IMR-90 (cell line): ENCODE measurements at places on chromosomes 4 and X.

- peak; percentile 16 for DNase-seq
Measured at GRCh38 chrX:150148749-150149672, 210.7 kb upstream of the EOLA2 start.

DNA sequence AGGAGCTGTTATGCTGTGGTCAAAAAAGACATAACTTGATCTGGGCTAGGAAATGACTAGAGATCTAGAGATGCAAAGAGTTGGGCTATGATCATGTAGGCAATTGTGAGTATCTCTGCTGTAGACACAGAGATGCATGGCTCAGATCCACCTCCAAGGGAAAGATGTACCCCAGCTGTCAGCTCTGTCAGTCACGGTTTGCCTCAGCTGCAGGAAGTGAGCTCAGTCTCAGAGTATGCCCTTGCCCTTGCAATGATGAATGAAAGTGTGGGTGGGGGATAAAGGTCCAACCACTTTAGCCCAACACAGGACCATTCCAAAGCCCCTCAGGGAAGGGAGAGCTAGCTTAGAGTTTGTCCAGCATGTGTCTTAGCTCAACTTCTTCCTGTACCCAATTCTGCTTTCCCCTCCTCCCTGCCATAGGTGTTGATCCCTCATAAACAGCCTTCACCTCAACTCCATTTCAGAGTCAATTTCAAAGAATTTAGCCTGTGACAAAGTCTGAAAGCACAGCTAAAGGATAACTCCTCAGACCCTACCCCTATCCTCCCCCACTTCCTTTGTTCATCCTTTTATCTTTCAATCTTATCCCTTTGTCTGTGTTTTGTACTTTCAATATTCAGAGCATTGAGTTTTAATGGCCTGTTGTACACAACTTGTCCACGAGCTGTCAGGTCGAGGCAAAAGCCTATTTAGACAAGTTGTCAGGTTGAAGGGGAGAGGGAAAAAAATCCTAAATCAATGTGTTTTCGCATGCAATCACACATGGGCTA, 90.6 kb downstream of the MID1IP1 start:
- peak; percentile 75 for DNase-seq

- no peak for DNase-seq
Measured at GRCh38 chr4:153747406-153747955, 12.3 kb downstream of the RNF175 start.

- DNase-seq = no peak
Measured at GRCh38 chr4:111068883-111069282, 446.0 kb upstream of the PITX2 start.

DNA sequence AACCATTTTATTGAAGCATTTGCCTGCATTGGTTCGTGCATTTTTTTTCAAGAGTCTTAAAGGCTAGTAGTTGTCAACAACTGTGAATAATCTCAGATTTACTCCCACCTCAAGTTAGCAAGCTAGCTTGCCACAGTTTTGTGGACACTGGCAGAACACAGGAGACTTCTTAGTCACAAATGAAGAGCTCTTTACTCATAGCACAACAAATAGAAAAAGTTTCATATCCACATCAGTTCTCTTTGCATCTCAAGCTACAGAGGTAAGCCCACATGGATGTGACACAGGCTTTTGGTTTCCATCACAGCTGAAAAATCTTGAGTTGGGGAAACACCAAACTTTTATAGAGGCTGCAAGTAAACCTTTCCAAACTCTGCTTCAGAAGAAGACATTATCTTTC, 2315.7 kb upstream of the TENM3 start:
- DNase-seq = no peak

GRCh38 chr4:54231419-54231767, 2.3 kb downstream of the PDGFRA start:
- no peak for DNase-seq

DNA sequence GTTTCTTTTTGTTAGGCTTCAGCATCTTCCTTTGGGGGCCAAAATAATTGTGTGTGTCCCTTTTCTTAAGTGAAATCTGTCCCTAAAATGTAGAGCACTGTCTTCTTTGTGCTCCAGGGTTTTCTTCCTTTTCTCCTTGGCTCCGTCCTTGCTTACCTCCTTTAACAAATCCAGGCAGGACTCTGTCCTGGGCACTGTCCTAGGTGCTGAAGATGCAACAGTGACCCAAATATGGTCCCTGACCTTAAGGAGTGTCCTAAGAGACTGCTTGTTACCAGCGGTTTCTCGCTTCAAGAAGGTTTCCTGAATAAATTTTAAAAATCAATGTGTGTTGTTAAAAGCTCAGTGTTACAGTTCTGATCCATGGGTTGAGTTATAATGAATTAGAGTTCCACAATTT, 471.8 kb downstream of the KCNIP4 start:
- no peak for DNase-seq

- DNase-seq = no peak
Measured at GRCh38 chr4:2248044-2248780, 6.3 kb upstream of the HAUS3 start.

DNA sequence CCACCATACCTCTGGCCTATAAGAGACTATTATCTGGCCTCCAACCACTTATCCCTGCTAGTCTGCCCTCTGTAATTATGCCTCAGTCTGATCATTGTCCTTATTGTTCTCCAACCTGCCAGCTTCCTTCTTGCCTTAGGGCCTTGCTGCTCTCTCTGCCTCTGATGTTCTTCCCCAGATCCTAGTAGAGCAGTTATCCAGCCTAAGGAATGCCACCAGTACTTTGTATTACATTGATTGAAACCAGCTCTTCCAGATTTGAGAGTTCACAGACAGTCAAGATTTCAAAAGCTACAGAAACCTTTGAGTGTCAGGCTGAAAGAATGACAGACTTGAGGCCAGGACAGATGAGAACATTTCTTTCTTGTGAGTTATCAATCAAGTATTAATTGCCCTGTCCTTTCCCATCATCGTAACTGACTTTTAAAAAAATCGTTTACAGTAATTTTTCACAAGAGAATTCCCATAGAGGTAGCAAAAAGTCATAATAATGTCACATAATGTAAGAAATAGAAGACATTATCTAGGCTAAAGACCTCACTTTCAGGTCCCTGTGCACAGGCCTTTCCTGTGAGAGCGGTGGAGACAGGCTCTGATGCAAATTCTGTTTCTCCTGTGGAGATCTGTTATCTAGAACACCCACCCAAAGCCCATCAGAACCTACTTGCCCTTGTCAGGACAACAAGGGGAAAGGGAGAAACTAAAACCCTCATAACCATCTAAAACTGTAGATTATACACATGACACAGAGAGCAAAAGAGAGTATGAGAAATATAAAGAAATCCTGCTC, 64.1 kb upstream of the GUCY1A1 start:
- no peak for DNase-seq

DNA sequence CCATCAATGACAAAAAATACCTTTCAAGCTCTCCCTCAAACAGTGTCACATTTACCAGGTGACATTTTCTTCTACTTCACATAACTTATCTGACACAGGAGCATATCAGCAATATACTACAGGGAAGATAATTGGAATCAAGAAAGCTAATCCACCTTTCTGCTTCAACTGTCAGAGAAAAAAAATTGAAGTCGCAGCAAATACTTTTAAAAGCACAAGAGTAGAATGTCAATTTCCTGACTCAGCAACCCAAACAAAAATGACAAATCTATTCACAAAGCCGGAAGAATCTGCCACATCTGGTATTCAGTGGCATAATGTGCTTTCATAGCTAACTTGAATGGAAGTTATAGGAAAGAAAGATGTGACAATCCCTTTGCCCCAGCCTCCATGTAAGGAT, 36.7 kb downstream of the AGA start:
- DNase-seq = no peak

GRCh38 chrX:152926923-152927322, 29.1 kb downstream of the ZNF185 start:
- peak; percentile 10 for DNase-seq

GRCh38 chr4:173269280-173269679, 64.9 kb downstream of the HMGB2 start:
- no peak for DNase-seq

GRCh38 chr4:829291-829690, 3.4 kb upstream of the CPLX1 start:
- no peak for DNase-seq

- peak; percentile 26 for DNase-seq
Measured at GRCh38 chr4:137370679-137371078, 161.6 kb downstream of the PCDH18 start.

GRCh38 chr4:122662701-122663100, 41.8 kb upstream of the IL21 start:
- no peak for DNase-seq

DNA sequence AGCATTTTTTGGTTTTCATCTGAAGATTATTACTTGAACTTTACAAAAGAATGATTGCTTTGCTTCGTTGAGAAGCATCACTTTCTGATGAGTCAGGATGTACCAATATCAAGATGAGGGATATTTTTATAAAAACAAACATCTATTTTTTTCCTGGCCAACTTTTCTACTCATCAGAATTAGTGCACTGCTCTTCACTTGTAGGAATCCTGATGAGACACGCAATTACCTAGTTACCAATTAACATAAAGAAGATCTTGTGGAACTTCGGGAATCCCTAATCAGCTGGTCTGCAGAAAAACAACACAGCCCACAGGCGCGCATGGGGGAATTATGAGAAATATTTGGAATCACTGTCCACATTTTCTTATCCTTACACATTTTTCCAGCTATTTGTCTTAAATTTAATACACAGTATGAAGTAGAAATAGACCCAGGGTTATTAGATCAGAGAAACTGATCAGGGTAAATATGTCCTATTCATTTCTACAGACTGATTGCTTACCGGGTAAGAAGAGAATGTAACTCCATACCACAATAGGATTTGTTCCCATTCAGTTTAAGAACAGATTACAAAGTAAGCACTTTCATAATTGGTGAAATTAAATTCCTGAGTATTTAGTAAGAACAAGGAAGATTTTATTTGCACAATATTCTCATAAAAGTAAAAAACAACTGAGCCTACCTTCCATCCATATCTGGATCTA, 50.9 kb downstream of the MFAP3L start:
- no peak for DNase-seq

DNA sequence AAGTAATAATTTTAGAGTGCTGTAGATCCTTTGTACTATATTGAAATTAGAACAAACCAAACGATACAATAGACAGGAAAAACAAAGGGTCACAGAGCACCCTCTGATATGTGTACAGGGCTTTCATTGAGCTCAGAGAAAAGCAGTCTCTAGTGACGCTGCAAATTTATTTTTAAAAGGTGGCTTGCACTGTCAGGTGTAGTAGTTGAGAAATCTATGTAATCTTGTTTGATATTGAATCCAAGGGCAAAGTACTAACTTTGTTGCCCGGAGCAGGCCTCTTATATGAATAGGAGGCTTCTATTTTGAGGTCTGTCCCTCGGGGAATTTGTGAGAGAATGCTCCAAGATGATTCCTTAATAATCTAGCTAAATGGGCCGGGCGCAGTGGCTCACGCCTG, 1755.5 kb downstream of the PCDH7 start:
- no peak for DNase-seq

- no peak for DNase-seq
Measured at GRCh38 chr4:62070291-62070852, 870.2 kb downstream of the ADGRL3 start.

DNA sequence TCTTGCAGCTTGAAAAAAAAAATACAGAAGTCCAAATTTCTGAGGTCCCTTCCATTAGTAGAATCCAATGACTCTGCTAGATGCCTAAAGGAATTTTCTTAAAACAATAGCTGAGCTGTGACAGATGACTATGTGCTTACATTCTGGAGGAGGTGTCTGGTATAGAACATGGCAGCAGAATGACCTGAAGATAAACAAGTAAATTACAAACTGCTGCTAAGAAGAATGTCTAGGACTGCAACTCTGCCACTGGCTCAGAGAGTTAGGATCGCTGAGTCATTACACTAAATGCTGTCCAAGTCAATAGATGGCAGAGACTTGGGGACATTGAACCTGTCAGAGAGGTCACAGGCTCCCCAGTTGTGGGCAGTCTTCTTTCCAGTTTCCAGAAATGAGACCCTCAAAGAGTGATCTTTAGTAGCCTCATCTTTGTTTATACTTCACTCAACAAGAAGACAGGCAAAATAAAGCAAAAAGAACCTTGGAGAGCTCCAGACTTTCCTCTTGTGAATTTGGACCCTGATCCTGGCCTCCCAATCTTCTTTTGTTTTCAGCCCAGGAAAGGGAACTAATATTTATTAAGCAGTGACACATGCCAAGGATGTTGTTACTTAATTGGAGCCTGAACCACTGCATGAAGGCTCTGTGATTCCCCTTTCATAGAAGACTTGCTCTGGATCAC, 56.4 kb upstream of the SCML1 start:
- no peak for DNase-seq

DNA sequence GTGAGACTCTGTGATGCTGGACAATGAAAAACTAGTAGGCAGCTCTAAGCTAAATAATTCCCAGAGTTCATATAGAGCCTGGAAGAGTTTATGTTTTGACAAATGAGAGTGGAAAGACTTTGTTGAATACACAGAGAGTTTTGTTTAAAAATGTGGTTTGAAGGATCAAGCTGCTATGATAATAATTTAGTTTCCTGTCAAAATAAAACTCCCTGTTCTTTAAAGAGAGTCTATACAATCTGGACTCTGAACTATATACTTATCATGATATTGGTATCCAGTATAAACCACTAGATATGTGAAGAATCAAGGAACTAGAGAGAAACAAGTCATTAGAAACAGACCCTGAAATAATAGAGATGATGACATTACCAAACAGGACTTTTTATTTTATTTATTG, 158.6 kb downstream of the C4orf33 start:
- peak; percentile 1 for DNase-seq

GRCh38 chr4:13396161-13396560, 88.0 kb downstream of the RAB28 start:
- DNase-seq = no peak

DNA sequence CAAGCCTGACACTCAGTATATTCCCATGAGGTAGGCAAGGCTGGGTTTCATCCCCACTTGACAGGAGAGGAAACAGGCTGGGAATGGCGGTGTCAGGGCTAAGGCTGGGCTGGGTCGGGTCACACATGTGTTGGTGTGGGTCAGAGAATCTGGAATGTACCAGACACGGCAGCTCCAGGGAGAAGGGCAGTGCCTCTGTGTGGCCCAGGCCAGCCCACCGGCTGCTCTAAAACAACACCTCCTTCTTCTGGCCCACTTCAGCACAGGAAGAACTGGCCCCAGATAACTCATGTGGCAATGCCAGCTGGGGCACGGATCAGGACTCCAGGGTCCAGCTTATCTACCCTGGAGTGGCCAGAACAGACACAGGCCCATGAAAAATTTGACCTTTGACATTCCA, 6.3 kb downstream of the HAUS7 start:
- no peak for DNase-seq

- no peak for DNase-seq
Measured at GRCh38 chr4:87033902-87034301, 99.1 kb downstream of the AFF1 start.
